ENCODE measurements at places on chromosomes 3 and 15.
A peak's percentile ranks its signal among the peaks of the same experiment; 100 is the strongest.

DNA sequence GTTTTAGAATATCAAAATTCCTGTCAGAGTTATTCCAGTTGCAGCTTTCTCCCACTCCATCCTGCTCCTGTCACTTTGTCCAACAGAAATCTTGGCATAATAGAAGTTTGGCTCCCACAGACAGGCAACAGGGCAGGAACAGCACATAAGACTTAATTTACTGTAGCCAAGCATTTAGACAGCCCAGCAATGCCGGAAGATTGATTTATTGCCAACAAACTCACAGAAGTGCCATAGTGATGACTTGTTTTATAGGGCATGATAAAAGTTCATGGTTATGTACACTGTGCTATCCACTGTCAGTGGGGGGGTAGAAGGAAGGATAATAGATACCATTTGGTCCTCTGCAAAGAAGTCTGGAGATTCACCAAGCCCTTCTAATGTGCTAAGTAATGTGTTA lies 98.3 kb upstream of the CBLB start:
- no peak for DNase-seq

DNA sequence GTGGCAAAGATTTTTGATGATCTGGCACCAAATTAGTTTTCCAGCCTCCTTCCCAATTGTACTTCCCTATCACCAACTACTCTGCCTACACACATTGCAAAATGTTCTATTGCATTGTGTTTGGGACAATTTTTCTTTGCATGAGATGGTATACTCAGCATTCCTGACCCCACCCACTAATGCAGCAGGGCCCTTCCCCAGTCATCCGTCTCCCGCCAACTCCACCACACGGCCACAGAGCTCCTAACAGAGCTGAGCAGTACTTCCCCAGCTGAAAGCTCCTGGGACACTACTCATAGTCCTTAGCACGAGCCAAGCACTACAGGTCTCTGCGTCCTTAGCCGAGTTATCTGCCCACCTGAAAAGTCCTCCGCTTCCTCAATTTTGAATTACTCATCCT lies 34.2 kb downstream of the TXNRD3 start:
- DNase-seq: no peak

DNA sequence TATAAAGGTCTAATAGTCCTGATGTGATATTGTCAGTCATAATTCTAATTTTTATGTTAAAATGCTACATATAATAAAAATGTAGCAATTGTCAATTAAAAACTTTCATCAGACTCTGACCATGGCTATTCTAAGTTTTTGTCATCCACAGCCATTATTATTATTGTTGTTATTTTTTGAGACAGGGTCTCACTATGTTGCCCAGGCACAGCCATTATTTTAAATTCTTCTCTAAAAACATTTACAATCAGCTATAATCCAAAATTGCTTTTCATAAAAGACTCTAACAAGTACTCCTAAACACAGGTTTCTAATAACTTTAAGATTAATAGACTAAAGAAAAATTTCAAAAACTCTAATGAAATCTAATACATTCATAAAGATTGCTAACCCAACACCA lies 41.0 kb upstream of the SETD2 start:
- DNase-seq: no peak

GRCh38 chr15:30953731-30954378 lies 37.6 kb downstream of the MTMR10 start:
- peak; percentile 74 for DNase-seq

- DNase-seq: peak; percentile 95
These were observed 116.5 kb downstream of the LPP start for GRCh38 chr3:188270423-188270972.

DNA sequence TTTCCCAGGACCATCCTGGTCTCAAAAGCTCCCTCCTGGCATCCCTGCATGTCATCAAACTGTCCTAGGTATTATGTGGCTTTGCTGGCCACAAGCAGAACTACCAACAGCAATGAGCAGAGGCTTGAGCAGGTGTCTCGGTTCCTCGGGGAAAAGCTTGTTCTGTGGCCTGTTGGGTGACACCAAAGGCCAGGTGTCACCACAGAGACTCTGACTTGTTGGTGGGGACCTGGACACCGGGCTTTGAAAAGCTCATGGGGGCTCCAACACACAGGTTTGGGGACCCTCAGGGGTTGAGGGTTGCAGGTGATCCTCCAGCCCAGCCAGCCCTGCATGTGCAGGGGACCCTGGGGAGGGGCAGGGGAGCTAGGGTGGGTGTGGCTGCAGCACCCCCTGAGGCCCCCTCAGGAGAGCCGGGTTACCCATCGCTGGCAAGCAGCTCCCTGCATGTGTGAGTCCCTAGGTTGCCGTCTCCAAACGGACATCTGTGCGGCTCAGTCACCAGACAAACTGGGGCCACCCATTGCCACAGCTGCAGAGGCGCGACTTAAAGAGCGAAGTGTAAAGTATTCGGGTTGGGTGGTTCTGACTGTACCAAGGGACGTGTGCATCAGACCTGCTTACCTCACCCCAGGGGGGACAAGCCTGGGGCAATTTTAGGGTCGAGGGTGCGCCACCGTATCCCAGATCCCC lies 140.1 kb downstream of the CHSY1 start:
- no peak for DNase-seq

DNA sequence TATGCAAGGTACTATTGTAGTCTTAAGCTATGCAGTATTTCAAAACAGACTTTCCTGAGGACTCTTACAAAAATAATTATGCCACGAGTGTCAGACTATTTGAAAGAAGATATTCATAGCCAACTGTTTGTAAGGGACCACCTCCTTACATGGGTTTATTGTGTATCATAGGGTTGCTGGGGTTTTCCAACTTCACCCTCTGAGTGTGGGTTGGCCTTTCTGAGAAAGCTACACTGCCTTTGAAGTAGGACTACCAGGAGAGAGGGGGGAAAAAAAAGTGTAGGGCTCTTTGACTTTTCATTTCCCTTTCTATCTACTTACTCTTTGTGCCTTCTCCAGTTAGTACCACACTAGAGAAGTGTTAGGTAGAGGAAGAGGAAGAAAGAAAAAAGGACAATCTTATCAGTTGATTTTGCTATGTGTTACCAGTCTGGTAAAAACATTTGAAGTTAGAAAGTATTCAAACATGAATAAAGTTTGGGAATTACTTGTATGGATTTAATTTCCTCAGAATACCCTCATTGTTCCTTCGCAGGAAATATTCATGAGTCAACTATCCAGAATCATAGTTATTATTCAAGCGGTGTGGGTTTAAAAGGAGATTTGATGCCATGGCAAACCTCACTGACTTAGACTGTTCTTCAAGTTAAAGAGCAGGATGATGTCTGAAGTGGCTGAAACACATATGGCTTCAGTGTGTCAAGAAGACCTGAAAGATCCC lies 329.3 kb upstream of the THBS1 start:
- no peak for DNase-seq

All from AG04450 (cell line).